T-helper 17 cell (primary cell): ENCODE measurements at places on chromosomes 4 and X.
A peak's percentile ranks its signal among the peaks of the same experiment; 100 is the strongest.

- DNase-seq, result no peak
Observed at GRCh38 chr4:21203416-21203815, 503.2 kb downstream of the PACRGL start.

DNA sequence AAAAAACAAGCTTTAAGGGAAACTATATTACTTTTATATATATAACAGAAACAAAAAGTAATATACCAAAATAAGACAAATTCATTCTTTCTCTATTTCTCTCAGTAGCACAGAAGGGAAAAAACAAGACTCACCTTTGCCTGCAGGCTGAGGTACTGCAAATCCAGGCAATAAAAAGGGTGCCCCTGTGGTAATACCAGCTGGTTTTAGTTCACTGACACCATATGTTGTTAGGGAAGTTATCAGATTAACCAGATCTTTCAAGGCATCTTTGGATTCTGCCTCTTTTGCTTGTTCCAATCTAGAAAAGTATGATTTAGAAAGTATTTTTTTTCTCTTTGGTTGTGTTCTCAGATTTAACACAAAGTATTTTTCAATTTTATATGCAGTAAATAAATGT, 139.8 kb downstream of the WDFY3 start:
- DNase-seq, result no peak

GRCh38 chrX:7261672-7262332, 113.8 kb upstream of the PUDP start:
- no peak for DNase-seq

DNA sequence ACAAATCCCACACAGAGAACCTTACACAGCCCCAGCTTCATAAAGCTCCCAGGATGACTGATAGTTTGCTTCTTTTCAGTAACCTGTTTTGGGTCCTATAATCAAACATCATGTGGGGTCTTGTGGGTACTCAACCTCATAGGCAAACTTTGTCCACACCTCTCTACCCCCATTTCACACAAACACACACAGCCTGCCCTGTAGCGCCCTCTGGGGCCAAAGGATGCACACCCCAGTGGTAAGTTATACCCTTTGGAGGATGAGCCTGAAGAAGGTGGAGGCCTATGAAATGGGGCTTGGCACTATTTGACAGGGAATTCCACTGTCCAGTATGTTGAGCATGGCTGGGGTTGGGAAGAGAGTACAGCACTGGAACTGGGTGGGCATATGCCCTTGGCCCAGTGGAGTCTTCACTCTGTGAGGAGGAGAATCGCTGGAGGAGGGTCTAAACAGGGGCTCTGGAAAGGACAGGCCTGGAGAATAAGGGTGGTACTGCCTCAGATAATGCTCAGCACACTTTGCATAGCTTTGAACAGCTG, 30.5 kb upstream of the COL25A1 start:
- no peak for DNase-seq

DNA sequence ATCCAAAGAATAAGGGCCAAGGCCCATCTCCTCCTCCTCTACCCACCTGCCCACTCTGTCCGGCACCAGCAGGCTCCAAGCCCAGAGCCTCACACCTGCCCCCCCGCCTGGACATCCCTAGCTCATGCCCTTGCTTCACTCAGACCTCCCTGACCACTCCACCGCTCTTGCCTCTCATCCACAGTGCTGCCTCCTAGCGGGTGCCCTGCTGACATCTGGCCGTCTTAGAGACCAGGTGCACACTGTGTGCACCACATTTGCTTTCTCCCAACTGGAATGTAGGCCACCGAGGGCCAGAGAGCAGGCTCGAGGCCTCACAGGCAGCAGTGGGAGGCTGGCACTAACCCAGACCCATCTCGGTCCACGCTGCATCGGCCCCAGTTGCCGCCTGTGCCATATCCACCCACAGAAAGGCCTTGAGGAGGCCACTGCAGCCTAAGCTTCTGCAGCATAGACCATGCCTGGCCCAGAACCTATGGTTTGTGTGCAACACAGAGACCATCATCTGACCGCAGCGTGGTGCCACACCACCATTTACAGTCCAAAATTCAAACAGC, 13.5 kb downstream of the LETM1 start:
- DNase-seq, result no peak

- no peak for DNase-seq
Observed at GRCh38 chr4:158930639-158930972, 161.8 kb downstream of the FNIP2 start.

GRCh38 chrX:41559235-41560052, 112.3 kb downstream of the NYX start:
- no peak for DNase-seq

DNA sequence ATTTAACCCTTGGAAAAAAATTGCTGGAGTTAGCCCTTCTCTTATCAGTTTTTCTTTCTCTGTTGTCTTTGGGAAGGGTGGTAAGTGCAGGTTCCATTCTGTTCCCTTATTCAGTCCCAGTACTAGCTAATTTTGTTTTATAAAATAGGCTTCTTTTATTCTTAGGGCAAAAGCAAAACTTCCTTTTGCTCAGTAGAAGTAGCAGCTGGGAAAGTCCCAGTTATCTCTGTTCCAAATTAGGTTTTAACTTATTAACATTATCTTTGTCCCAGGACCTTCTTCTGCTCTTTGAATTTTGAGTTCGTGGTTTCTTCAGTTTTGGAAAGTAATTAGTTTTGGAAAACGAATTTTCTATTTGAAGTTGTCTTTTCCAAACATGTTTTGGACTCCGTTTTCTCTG, 61.1 kb downstream of the BANK1 start:
- no peak for DNase-seq

DNA sequence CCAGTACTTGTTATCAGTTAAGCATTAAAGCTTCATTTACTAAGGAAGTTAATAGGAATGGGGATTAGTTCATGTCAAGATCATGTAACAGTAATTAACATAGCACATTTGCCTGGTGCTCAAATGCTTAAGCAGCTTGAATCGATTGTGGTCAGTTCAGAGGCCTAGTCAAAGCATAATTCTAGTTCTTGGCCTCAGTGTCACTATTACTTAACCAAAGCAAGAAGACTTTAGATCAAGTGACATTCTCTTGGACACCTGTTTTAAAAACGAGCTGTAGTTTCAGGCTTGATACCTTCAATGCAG, 115.2 kb upstream of the BMPR1B start:
- DNase-seq, result no peak

- peak; percentile 39 for DNase-seq
Observed at GRCh38 chr4:153151535-153152455, 52.4 kb upstream of the TRIM2 start.

GRCh38 chr4:11495291-11495690, 66.6 kb upstream of the HS3ST1 start:
- DNase-seq, result no peak

- no peak for DNase-seq
Observed at GRCh38 chrX:25011589-25012432, 4.0 kb downstream of the ARX start.

DNA sequence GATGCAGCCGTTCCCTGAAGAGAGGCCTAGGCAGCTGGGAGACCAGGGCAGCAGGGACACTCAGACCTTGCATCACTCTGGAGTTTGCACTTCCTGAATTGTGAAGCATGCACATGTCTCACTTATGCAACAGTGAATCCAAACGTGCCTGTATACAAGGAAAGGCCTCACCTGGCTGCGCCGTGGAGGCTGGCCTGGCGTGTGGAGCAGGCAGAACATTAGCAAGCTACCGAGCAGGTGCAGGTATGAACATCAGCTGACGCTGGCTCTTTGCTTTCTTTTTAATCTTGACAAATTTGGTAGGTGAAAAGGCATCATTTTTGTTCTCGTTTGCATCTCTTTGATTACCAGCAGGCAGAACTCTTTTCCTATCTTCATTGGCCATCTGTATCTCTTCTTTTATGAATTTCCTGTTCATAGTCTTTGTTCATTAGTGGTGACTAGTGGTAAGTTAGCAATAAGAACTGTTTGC, 37.1 kb upstream of the IRAK1 start:
- no peak for DNase-seq

DNA sequence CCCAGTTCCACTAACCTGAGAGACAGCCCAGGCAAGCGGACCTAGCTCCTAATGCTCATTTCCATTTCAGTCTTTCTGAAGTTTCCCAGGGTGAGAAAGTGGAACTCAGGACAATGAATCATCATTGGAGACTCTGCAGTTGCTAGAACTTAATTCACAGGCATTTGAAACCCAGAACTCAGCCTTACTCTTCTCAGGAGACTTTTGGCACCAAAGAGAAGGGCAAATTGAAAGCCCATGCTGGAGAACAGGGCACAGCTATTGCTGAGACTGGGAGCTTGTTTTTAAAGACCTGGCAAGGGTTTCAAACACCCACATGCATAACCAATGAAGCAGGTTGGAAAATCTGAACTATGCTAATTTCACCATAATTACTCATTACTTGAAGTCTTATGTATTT, 36.0 kb downstream of the BST1 start:
- DNase-seq, result no peak

DNA sequence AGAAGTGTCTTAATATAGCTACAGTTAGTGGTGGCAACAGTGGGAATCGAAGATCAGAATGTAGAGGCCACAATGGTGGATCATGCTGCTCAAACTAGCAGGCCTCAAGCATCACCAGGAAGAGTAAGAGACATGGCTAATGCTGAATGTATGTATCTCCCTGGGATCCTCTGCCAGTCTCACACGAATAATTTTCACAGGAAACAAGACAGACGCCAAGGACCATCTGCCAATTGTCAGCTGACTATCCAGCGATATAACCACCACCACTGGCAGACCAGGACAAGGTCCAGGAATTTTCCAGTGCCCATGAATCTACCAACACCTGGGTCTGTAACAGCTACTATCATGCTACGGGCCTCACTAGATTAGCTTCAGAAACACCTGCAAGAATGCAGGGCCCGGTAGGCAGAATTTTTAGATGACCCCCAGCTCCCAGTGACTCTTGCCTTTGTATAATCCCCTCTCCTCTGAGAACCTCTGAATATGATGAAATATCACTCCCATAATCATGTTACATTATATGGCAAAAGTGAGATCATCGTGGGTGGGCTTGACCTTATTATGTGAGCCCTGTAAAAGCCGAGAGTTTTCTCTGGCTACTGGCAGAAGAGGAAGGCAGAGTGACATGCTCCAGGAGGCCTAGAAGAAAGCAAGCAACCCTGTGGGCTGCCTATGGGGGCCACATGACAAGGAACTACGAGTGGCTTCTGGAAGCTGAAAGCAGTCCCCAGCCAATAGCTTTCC, 429.8 kb downstream of the BCOR start:
- DNase-seq, result no peak

GRCh38 chr4:156251373-156252065, 297.9 kb upstream of the CTSO start:
- DNase-seq, result no peak

DNA sequence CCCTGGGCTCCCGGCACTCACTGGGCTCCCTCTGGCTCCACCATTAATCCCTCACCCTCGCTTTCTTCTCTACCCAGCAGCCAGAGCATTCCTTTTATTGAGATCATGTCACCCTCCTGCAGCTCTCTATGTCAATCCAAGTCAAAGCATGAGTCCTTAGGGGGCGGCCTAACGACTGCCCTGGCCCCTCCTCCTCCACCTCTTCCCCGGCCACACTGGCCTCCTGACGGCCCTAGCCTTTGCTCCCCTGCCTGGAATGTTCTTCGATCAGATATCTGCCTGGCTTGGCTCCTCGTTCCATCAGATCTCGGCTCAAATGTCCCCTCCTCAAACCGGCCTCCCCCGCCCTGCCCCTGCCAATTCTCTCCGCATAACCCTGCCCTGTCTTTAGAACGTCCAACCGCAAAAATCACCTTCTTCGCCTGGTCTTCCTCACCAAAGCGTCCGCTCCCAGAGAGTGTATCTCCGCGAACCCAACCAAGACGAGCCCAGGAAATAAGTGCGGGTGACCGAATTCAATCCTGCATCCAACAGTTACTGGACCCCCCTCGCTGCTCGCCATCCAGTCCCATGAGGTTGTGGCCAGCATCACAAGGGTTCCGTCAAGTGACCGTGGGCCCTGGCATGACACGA, 722 bp upstream of the PNCK start:
- DNase-seq, result no peak

DNA sequence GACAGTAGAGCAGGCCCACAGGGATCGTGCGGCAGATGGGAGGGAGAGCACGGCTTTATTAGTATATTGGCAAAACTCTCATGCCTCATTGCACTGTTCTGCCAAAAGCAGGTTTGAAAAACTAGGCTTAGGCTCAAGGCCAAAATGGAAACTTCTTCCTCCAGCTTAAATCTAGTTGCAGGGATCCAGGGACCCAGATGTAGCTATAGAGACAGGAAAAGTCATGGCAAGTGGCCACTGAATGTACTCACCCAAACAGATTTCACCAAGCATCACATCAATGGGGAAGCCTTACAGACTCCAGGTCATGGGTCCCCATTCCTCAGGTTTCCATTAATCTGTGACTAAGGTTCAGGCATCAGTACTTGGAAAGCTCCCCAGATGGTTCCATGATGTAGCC, 149.2 kb downstream of the STK32B start:
- no peak for DNase-seq

- no peak for DNase-seq
Observed at GRCh38 chr4:185036842-185037241, 18.6 kb downstream of the HELT start.

DNA sequence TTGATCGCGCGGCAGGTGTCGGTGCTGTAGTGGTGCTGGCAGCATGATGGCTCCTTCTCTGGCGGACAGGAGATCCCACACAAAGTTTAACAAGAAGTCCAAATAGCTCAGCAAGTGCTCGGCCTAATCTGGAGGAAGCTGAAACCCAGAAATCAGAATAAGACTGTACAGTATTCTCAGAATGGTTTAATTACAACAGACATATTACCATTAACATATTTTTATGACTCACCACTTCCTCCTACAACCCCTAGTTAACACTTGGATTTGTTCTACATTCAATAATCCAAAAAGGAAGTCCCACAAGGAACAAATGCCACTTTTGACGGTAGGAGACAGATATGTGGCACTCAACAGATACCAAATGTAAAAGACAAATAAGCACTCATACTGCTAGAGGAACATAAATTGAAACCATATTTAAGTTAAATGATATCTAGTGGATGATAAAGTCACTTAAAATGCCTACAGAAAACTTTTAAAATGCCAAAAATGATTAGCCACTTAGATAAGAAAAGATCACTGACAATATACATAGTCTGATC, 91.2 kb downstream of the HUWE1 start:
- no peak for DNase-seq

DNA sequence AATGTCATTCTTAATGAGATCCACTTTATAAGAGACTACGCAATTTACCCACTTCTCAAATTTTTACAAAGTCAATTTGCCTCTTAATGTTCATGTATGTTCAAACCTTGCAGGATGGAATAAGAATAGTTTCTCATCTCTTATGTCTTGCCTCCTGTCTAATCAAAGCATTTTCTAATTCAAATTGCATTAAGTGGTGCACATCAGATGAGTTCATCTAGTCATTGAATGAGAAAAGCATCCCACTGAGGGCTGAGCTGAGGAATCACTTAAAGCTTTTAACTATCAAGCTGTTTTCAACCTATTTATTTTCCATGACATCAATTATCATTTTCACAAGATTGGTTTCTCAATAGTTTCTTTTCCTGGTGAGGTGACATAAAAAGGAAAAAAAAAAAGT, 1964.0 kb downstream of the PCDH7 start:
- DNase-seq, result no peak

DNA sequence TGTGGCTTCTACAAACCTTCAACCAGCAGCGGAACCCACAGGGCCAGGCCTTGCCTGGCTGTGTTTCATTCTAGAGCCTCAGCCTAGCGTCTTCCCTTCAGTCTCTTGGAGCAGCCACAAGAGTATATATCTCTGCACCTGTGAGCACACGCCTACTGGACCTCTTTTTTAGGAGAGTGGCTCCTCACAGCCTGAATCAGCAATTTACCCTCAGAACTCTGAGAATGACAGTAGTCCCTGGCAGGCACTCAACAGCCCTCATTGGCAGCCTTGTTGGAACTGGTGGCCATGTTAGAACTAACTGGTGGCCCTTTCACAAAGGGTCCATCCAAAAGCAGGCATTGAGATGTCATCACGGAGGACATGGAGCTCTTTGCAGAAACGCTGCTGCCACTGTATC, 138.9 kb downstream of the BCOR start:
- no peak for DNase-seq
